Activated naive CD4-positive, alpha-beta T cell treated with Interleukin-2 at 50 U/mL for 16 hours (primary cell): ENCODE measurements at places on chromosomes 1 and 21.

GRCh38 chr1:175133673-175134435 lies 58.7 kb downstream of the KIAA0040 start:
- DNase-seq, result no peak

- no peak for DNase-seq
These were observed 63.7 kb downstream of the SLC30A7 start for GRCh38 chr1:100959502-100960060.

DNA sequence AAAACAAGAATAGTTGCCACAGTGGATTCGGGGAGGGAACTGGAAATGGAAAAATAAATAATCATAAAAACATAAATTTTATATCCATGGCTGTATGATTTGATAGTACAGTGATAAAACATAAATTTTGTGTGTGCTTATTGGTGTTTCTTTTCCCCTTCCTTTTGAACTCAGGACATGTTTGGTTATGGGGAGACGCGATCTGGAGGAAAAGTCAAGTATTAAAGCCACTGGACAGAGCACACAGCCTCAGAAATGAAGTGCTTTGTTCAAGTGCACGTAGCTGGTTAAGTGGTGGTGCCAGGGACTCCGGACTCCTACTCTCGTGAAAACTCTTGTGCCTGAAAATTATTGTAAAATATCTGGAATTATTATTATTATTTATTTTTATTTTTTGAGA lies 9.7 kb upstream of the HMGCS2 start:
- DNase-seq, result no peak

- DNase-seq, result no peak
These were observed 27.7 kb downstream of the CR1L start for GRCh38 chr1:207672522-207673130.

DNA sequence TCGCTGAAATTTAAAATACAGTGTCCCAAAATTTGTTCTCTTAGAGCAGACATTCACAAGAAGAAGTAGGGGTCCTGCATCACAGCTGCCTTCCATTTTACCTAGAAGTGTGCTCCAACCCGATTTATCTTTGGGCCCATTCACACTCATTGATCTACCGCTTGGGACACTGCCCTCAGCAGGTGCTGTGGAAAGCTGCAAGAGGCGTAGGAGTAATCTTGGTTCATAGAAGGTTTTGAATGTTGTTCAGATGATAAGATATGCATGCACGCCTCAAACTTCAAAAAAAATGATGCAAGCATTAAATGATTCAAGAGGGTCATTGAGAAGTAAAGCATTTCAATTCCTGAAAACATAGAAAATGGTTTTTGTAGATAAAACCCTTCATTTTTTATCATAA lies 18.6 kb upstream of the C1orf105 start:
- no peak for DNase-seq

DNA sequence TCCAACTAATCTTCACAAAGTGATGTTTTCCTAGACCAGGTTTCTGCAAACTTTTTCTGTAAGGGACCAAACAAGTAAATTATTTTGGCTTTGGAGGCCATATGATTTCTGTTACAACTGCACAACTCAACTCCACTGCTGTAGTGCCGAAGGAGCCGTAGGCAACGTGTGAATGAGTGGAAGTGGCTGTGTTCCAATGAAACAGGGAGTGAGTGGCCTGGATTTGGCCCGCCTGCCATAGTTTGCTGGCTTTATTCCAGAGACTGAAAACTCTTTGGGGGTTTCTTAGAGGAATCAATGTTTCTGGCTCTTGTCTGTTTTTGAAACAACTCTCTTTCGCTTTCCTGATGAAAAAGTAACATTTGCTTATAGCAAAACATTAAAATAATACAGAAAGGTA lies 12.6 kb upstream of the ACTL8 start:
- no peak for DNase-seq

- DNase-seq, result no peak
These were observed 2.9 kb downstream of the AGPAT3 start for GRCh38 chr21:43867948-43868347.
